NCI-H748 treated with DMSO at 0.1 percent for 48 hours (cell line): ENCODE measurements at places on chromosomes 1 and 21.

GRCh38 chr1:171954361-171954760 is 113.1 kb downstream of the DNM3 start:
- DNase-seq = no peak

DNA sequence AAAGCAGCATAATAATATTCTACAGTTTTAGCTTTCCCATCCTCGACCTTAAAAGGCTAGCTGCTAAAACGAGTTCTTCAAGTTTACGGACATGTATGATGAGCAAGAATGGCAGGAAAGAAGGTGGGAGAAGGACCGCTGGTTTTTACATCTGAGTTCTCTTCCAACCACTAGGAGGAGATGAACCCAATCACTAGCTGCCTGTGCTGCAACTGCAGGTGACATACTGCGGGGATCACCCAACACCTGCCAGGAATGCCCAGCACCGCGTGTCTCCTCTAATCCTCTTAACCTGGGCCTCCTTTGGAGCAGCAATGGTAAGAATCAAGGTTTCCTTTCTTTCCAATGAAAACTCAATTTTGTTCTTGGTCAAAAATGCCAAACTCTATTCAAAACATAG is 23.5 kb downstream of the TOR3A start:
- DNase-seq = no peak

DNA sequence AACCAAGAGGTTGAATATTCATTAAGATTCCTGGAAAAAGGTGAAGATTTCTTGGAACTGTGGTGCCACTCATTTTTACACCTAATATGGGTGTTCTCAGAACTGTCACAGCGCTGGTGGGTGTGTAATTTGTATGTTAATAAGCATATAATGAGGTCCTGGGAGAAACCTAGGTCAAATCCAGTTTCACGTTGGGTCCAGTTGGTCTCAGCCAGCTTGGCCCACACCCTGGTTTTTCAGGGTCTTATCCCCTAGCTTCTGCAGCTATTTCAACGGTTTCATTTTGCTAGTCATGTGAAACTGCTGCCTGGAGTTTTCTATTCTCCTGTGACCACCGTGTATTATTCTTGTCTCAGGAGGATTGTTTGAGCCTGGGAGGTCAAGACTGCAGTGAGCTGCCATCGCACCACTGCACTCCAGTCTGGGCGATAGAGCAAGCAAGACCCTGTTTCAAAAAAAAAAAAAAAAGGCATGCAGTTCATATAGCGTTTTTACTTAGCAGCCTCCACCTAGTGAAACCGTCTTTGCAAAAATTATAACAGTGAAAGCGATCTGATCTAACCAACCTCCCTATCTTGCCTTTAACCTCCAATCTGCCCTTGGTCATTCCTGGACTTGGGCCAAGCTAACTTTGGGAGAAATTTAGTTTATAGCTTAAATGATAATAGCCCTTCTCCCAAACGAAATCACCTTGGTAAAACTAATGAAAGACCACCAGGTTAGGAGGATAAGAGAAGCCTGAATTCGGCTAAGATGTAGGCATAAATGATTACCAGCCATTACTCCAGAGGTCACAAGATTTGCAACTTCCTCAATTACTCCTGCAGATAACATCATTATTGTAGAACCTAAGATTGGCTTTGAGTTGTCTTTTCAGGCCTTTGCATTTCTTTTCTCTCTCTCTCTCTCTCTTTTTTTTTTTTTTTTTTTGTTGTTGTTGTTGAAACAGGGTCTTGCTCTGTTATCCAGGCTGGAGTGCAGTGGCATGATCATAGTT is 44.0 kb downstream of the PTAFR start:
- no peak for DNase-seq

DNA sequence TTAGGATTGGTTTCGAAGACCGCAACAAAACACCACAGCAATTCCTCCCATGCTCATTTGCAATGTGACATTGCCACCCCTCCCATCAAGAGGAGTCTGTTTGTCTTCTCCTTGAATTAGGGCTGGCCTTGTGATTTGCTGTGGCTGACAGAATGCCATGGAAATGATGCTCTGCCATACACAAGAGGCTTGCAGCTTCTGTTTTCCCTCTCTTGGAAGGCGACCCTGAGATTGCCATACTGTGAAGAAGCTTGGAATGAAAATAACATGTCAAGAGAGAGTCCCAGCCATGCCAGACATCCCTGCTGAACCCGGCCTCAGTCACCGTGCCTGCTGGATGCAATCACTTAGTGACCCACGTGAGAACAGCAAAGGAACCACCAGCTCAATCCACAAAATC is 212.4 kb downstream of the CRB1 start:
- DNase-seq = no peak

GRCh38 chr1:229620876-229621275 is 5.0 kb downstream of the TAF5L start:
- no peak for DNase-seq
